ENCODE measurements at places on chromosomes 12 and 14.
A peak's percentile ranks its signal among the peaks of the same experiment; 100 is the strongest.

- DNase-seq: no peak
These were observed 2.6 kb downstream of the DIO3 start for GRCh38 chr14:101563654-101564443.

DNA sequence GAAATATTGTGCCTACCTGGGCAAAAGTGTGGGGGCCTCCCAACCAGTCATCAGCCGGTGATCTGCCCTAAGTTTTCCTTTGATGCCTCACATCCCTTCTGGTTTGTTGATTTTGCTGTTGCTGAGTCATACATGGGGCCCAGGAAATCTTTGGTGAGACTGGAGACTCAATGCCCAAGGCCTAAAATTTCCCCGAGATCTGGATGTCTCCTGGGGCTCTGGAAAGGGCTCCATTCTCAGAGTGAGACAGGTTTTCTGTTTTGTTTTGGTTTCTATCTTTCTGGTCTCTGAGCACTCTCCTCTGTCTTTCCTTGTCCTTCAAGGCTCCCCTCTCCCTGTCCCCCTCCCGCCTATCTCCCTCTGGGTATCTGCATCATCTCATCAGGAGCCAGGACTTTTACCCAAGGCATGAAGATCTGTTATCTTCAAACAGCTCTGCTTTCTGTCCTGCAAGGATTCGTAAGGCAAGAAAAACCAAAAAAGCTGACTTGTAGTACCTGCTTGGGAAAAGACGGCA lies 152.8 kb upstream of the MAX start:
- DNase-seq: peak; percentile 62

- DNase-seq: no peak
These were observed 618 bp upstream of the PGAM5 start for GRCh38 chr12:132710043-132710404.

DNA sequence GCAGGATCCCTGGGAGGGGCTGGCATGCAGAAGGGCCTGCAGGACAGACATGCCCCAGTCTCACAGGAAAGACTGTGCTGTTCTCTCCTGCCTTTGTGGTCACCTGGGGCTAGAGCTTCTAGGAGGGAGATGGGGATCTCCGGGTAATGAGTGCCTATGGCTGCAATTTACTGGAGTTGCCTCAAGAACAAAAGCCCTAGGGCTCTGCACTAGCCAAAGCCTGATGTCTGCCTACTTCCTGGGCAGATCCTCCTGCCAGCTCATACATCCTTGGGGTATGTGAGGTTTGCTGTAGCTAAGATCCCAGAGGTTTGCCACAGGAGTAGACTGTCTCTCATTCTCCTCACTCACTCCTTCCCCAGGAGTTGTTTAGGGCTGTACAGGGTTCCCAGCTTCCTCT lies 106.9 kb upstream of the PPFIA2 start:
- DNase-seq: no peak

- DNase-seq: no peak
These were observed 65.3 kb downstream of the NKX2-1 start for GRCh38 chr14:36454599-36455240.

GRCh38 chr14:59336706-59337105 lies 128.5 kb downstream of the GPR135 start:
- DNase-seq: no peak

DNA sequence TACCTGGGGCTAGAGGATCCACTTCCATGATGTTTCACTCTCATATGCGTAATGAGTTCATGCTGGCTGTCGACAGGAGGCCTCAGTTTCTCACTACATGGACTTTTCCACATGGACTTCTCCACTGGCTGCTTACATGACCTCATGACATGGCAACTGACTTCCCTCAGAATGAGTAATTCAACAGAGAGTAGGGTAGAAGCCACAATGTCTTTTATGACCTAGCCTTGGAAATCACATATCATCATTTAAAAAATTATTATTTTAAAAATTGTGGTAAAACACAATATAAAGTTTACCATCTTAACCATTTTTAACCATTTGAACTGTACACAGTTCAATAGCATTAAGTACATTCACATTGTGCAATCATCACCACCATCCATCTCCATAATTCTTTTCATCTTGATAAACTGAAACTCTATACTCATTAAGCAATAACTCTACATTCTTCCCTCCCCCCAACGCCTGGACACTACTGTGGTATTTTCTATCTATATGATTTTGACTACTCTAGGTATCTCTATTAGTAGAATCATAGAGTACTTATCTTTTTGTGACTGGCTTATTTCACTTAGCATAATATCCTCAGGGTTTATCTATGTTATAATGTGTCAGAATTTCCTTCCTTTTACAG lies 144.5 kb downstream of the TGFB3 start:
- no peak for DNase-seq
